Activated CD4-positive, alpha-beta T cell treated with anti-CD3 and anti-CD28 coated beads, Interleukin-2, amount 50 U/mL, for 4 hours (primary cell): ENCODE measurements at places on chromosomes 1 and 21.
A peak's percentile ranks its signal among the peaks of the same experiment; 100 is the strongest.

DNA sequence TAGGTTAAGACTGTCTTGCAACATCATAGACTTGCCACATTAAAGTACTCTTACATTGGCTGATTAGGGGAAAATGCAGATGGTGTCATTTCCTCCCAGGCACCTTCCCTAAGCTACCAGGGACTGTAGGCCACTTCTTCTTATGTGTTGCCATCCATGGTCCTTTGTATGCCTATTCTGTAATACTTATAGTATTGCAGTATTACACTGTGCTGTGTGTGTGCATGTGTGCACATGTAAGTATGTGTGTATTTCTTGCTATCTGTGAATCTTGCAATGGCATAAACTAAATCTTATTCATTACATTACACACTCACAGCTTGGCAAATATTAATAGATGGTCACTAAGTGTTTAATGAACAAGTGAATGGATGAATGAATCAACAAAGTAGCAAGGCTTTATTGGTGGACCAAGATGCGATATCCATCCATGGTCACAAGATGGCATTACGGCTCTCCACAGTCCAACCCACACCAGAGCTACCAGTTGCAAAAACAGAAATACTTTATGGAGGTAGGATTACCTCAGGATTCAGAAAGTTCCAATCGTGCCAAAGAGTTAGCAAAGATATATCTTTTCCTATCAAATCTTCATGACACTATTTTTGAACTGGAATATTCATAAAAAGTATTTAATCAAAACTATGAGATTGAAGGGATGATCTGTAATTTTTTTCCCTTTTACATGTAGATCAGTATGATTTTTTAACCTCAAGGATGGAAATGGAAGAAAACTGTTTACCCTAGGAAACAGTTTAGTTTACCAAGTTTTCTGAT is 160.2 kb downstream of the DENND1B start:
- peak; percentile 7 for DNase-seq

DNA sequence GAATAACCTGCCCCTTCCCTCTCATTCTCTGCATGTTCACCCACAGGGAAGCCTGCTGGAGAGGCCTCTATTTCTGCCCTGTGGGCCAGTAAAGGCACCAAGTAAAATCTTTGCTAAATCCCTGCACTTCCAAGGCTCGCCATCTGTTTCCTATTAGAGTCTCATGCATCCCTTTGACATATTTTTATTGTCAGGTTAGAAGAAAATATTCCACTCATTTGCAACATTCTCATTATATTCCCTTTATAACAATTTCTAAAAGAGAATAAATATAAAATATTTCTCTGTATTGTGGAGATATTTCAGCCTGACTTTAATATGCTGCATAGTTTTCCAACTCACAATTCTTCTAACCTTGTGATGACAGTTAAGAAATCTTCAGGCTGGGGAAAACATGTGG is 340.4 kb upstream of the VAMP3 start:
- no peak for DNase-seq

GRCh38 chr21:31235671-31236450 is 108.2 kb downstream of the TIAM1 start:
- DNase-seq, result no peak

- DNase-seq, result no peak
Measured at GRCh38 chr1:165235777-165236291, 120.7 kb downstream of the LMX1A start.

- DNase-seq, result no peak
Measured at GRCh38 chr1:224671076-224671475, 55.0 kb downstream of the CNIH3 start.

DNA sequence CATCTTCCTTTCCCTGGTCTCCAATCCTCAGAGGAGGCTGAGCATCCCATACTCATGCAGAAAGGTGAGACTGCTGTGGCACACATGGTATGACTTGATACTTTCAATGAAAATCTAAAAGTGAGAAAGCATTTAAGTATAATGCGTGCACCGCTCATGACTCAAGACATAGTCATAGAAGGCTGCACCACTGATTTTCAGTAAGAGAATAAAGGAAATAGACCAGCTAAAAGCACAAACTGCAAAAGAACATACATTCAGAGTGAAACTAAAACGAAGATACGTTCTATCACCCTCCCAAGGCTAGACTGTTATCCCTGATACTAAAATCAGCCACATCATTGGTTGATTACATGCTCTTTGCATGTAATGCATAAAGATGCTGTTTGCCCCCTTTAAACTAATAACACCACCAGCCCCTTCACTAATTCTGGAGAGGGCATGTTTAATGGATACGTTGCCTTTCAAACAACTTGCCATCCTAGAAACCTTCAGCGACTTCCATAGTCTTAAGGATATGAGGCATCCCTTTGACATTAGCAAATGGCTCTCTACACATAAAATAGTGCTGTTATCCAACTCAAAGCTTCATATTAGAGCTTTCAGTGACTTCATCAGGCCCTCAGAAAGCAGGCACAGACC is 2.1 kb downstream of the PLD5 start:
- no peak for DNase-seq

DNA sequence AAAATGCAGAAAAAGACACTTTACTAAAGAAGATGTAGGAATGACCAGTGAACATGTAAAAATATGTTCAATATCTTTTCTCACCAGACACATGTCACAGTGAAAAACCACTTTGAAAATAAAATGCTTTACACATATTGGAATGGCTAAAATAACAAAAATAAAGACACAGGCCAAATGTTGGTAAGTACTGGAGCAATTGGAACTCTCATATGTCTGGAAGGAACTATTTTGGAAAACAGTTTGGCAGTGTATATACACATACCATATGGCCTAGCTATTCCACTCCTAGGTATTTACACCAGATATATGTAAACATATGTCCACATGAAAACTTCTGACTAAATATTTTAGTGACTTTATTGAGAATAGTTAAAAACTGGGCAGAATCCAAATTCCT is 927.2 kb downstream of the BRINP3 start:
- no peak for DNase-seq

DNA sequence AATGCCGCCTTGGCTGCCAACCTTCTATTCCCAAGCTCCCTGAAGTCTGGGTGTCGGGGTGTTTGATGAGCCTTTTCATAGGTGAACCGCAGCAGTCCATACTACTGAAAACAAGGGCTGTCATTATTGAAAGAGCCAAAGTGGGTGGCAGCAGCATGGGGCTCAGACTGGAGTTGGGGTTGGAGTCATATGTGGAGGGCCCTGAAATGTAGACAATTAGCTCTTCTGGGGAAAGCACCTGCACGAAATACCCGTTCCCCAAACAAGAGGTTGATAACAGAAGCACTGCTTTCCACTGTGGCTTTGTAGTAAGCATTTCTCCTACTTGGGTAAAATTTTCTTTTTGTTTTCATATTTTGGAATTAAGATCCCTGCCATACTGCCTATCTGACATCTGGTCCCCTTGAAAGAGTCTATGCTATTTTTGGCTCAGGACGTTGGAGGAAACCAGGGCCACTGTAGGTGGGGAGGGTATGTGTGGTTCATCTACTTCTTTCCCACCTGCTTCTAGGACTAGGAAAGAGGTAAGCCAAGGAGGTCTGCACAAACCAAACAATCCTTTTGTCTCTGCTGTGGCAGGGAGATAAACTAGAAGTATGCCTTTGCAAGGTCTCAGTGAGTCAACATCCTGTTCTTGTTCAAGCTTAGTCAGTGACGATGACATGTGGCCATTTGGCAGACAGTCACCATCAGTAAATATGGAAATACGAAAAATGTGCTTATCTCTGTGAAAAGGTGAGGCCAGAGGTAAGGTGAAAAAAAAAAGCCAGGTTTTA is 197.0 kb upstream of the UBE2U start:
- DNase-seq, result no peak

DNA sequence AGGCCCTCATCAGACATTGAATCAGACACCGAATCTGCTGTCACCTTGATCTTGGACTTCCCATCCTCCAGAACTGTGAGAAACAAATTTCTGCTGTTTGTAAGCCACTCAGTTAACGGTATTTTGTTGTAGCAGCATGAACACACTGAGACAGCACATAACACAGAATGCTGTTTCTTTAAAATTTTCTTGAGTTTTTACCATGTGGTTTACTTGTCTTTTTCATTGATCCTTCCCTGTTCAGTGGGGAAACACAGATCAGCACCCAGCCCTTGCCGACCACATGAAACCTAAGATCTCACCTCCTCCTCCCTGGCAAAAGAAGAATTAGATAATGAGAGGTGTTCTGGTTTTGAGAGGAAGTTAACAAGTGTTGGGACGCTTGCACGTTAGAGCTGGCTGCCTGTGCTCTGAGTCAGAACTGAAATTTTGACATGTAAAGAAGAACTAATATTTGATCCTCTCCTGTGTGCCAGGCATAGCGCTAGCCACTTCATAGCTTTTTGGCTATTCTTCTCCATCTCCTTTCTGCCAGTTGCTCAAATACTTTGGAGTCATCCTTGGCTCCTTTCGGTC is 179.6 kb downstream of the DHRS3 start:
- peak; percentile 18 for DNase-seq

GRCh38 chr1:92987462-92987861 is 26.2 kb upstream of the DIPK1A start:
- DNase-seq, result no peak

DNA sequence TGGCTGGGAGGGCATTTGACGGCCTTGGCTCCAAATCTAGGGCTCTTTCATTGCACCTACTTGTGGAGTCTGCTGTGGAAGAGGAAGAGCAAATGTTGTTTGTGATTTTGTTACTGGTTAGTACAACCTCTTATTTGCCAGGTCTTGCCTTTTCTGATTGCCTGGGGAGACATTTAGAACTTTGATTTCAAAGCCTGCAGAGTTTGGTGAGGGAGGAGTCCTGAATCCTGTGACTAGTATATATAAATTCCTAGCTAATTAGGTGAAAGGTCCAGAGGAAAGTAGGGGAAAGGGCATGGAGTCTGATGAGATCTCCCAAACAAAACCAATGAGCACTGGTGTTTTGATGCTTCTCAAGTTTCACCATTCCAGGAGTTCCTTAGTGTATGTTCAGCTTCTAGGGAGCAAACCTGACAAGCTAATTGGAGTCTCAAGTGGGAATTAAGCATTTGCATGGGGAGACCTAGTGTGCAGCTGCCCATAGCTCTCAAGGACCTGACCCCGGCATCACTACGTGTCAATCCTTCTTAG is 5.1 kb upstream of the HMGCS2 start:
- no peak for DNase-seq

GRCh38 chr1:29508458-29509107 is 272.3 kb downstream of the PTPRU start:
- DNase-seq, result no peak

- DNase-seq, result no peak
Measured at GRCh38 chr1:211684331-211684730, 8.9 kb upstream of the NEK2 start.

GRCh38 chr1:18794051-18794450 is 65.4 kb downstream of the TAS1R2 start:
- DNase-seq, result no peak

DNA sequence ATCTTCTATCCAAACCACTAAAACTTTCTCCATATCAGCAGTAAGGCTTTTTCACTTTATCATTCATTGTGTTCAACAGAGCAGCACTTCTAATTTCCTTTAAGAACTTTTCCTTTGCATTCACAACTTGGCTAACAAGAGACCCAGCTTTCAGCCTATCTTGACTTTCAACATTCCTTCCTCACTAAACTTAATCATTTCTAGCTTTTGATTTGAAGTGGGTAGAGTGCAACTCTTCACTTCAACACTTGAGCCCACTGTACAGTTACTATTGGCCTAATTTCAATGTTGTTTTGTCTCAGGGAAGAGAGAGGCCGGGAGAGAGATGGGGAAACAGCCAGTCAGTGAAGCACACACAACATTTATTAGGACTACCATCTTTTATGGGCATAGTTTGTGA is 2.0 kb downstream of the UBE2G2 start:
- no peak for DNase-seq

- DNase-seq, result no peak
Measured at GRCh38 chr1:230548357-230548756, 93.9 kb upstream of the COG2 start.

GRCh38 chr21:14864211-14865021 is 200.4 kb downstream of the NRIP1 start:
- no peak for DNase-seq

DNA sequence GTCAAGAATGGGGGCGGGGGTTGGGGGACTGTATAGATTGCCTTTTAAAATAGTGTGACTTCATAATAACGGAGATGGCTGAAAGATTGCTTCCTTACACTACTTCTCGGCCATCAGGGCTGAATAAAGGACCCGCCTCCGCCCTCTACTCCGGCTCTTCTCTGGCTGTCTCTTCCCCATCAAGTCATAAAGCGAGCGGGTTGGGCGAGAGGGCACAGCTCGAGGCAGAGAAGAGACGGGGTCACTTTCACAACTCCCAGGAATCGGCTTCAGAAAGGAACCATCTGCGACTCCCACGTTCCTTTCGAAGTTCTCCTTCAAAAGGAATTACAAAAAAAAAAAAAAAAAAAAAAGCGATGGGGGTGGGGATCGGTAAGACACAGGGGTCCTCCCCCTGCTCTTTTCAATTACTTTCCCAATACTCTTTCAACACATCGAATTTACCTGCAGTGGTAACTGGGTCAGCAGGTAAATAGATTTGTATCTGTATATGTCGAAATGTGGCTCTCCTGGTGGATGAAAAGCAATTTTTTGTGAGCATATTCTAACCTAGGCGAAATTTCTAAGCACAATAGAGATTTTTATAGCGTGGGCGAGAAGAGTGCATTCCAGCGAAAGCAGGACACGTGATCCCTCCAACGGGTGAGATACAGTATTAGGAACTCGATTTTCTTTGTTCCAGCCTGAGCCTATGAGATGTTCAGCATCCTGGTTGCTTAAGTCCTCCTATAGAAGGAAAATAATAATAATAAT is 2.0 kb downstream of the LRRC7 start:
- DNase-seq, result no peak

DNA sequence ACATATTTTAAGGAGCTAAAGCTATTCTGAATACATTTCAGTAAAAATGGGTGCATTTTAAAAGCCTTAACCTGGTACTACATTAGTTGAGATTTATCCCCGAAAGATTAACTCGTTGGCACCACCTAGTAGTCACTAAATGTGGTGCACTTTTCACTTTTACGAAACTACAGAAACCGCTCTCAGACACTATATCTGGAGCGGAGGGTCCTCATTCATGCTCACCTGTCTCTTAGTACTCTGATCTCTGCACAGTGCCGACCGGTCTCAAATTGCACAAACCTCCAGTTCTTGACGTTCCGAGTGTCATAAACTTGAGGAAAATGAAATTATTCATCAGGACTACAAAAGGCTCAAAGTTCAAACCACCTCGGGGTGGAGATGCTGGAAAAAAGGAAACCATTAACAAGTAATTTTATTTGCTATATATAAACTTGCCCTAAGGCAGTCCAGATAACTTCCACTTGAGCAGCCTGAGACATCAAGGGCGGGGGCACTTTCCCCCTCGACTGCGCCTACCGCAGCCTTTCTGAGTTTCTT is 722 bp downstream of the LZIC start:
- DNase-seq, result no peak

- no peak for DNase-seq
Measured at GRCh38 chr1:188668083-188668482, 1809.6 kb downstream of the BRINP3 start.

GRCh38 chr1:156727926-156728598 is at the start of gene METTL25B:
Gene METTL25B, plus strand, starts transcription at chr1:156728469. Its CDS starts 636 bp downstream, at chr1:156729105.
- DNase-seq, result no peak

DNA sequence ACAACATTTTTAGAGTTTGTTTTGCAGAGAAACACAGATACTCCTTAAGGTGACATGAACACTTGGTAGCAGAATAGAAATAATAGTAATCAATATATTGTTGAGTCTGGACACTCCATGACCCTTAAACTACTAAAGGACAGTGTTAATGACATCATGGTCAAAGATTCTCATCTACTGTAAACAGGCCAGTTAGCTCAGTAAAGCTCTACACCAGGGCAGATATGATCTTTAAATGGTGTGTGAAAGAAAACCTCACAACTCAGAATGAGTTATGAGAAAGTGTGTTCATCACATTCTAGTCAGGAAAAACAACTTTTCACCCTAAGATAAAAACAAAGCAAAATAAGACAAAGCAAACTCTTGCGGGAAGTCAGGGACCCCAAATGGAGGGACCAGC is 58.1 kb upstream of the ADAMTS5 start:
- no peak for DNase-seq
